Cardiac muscle cell (in vitro differentiated cells and primary cell): ENCODE measurements at places on chromosomes 12 and 14.

DNA sequence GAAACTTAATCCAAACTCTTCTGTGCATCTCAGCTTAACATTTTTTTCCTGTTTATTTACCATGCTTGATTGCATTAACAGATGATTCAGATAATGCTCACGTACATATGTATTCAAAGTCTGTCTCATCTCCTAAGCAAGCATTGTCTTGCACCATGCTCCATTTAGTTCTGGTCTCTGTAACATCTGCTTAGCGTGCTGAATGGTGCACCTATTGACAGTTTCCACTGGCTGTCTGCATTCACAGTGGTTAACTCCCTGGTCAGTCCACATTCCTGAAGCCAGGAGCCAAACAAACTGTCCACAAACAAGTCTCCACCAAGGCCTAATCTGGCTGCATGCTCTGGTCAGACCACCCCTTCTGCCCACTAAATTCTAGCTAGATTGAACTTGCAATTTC is 83.9 kb downstream of the KNTC1 start:
- no peak for DNase-seq

DNA sequence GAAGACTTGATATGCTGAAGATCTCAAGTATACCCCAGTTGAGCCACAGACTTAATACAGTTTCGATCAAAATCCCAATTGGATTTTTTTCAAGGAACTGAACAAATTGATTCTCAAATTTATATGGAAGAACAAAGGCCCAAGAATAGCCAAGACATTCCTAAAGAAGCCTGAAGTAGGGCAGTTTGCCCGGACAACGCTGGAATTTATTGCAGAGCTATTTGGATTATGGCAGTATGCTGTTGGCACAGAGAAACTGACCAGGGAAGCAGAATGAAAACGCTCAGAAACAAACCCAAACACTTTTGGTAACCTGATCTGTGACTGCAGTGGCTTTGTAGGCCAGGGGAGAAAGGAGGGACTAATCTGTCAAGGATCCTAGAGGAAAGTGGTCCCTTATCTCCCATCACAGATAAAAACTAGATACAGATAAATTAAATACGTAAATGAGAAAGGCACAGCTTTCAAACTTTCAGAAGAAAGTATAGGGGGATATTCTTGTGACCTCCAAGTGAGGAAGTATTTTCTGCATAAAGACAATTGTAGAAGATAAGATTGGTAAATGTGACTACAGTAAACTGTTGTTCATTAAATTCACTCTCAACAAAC is 35.9 kb upstream of the GSC start:
- DNase-seq: peak; percentile 7

DNA sequence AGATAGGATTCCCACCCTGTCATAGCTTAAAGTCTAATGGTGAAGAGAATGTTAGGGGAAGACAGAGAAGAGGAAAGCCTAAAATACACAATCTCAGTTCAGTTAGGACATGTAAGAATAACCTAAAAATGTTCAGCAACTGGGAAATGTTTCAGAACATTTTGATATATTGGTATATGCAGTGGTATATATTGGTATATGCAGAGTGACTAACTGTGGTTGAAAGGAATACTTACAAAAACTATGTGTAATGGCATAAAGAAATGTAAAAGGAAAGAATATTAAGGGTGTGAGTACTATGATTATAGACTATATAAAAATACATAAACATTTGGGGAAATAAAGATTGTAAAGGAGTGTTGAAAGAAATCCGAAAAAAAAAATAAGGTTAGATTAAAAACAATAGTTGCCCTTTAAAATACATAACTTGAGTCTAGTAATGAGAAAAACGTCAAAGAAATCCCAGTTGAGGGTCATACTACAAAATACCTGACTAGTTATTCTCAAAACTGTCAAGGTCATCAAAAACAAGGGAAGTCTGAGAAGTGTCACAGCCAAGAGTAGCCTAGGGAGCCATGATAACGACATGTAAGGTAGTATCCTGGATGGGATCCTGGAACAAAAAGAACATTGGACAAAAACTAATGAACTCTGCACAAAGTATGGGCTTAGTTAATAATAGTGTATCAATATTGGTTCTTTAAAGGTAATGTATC is 25.6 kb downstream of the ZDHHC17 start:
- DNase-seq: no peak

GRCh38 chr14:65769151-65769550 is 356.6 kb downstream of the FUT8 start:
- no peak for DNase-seq

DNA sequence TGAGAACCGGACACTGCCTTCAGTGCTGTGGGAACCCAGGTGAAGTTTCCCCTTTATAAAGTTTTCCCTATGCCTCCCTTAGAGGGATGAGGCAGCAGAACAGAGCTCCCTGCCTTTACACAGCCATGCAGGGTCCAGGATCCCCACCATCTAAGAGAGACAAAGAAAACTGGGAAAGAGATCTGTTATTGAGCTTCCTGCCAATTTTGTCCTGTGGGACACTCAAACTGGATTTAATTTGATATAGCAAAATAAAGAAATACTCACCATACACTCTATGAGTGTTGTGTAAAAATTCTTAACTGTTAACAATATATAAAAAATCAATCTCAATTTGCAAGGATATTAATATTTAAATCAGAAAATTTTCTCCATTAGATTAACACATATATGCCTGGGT is 69.9 kb downstream of the DRAM1 start:
- no peak for DNase-seq

DNA sequence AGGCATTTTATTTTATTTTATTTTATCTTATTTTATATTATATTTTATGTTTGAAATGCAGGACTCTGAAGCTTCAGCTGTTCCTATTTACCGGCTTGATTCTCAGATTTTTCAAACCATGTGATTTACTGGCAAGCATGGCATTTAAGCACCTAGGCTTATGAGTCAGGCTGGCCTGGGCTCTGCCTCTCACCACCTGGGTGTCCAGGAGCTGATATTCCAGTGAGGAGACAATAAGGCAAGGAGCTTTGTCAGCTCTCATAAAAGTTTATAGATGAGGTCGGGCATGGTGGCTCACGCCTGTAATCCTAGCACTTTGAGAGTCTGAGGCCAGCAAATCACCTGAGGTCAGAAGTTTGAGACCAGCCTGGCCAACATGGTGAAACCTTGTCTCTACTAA is 2.1 kb downstream of the DAO start:
- no peak for DNase-seq

- DNase-seq: peak; percentile 12
Measured at GRCh38 chr12:129067491-129067890, 214.2 kb downstream of the GLT1D1 start.

- peak; percentile 55 for DNase-seq
Measured at GRCh38 chr14:73223049-73223448, 14.3 kb upstream of the PAPLN start.

DNA sequence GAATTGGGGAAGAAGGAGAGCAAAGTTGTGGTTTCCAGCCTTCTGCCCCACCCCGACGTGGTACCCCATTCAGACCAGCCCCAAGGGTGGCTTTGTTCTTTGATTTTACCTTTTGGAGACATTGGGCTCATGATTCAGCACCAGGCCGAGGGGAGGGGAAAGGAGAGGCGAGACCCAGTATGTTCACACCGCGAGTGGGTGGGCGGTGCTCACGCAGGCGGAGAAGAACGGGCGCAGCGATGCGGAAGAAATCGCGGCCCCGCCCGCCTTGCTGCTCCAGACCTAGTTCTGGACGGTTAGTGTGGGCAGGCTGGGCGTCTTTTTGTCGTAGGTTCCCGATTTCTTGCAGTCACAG is 963 bp downstream of the ATL1 start:
- DNase-seq: peak; percentile 47

- DNase-seq: no peak
Measured at GRCh38 chr14:35365130-35366055, 39.2 kb downstream of the NFKBIA start.

DNA sequence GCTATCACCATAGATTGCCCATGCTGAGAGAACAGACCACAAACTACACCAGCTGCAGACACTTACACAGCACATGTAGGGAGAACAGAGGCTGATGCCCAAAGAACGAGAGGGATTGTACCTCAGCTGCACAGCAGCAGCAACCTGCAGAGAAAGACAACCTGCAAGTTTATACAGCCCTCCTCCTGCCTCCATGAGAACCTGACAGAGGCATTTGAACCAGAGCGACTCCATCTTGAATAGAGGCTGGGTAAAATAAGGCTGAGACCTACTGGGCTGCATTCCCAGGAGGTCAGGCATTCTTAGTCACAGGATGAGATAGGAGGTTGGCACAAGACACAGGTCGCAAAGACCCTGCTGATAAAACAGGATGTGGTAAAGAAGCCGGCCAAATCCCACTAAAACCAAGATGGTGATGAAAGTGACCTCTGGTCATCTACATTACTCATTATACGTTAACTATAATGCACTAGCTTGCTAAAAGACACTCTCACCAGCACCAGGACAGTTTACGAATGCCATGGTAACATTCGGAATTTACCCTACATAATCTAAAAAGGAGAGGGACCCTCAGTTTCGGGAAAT is 262.4 kb upstream of the HMGA2 start:
- DNase-seq: peak; percentile 78

DNA sequence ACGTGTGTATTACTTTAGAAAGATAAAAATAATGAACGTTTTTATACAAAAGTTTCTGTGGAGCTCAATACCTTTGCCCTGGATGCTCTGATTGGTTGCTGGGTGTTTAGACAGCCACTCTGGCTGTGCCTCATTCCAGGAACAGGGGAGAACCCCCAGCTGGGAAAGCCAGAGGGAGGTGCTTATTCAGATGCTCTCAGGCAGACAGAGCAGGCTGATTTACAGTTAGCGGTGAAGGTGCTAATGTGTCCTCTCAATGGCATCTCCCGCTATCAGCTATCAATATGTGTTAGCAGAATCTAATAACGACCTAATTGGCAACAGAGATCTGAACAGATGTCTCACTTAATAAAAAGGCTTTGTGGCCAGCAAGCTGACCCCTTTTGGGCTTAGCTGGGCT is 402.3 kb downstream of the NUAK1 start:
- DNase-seq: no peak

DNA sequence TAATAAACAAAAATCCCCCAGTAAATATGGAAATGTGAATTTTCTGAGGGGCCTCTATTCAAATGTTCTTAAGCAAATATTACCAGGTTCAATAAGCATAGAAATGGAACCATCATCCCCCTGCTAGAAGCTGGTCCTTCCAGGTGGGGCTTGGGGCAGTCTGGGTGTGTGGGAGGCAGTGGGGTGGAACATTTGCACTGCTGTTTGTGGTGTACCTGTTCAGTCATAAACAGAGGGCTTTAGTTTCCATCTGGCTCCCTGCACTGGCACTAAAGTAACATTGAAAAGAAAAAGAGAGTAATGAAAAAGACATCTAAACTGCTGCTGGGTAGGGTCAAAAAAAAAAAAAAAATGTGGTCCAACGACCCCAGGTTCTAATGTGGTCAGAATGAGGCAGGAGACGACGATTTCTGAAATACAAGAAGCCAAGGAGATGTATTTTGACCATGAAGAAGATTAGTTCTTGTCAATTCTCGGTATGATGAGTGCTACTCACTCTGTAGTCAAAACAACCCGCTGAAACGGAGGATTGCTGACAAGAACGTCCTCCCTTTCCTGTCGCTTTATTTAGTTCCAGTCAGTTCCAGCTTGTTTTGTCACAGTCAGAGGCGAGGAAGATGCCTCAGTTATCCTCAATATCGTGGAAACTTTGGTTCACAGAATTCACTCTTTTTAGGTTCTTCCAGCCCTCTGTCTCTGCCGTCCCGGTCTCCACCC is 44.2 kb upstream of the MANSC4 start:
- DNase-seq: no peak

DNA sequence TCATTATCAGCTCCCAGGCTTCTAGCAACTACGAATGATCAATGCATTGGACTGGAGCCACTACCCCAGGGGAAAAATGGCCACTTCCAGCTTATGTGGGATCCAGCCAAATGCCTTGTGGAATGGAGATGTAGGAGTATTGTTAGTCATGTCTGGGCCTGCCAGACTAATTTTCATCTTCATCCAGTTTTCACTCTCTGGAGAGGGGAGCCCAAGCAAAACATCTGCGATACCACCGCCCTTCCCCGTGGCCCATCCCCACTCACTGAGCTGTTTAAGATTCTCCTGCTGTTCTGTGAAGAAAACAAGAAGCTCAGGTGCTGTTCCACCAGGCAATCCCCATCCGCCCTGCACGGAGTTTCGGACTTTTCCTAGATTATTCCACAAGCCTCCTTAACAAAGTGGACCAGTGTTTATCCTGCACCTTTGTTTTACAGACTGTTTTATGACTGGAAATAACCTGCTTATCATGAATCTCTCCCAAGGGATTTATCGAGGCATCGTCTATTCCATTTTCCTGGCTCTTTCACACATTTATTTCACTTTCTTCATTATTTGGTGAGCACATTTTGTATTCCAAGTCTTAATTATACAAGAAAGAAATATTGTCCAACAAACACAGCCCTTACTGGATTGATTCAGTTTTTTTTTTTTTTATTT is 35.5 kb upstream of the MAX start:
- no peak for DNase-seq

DNA sequence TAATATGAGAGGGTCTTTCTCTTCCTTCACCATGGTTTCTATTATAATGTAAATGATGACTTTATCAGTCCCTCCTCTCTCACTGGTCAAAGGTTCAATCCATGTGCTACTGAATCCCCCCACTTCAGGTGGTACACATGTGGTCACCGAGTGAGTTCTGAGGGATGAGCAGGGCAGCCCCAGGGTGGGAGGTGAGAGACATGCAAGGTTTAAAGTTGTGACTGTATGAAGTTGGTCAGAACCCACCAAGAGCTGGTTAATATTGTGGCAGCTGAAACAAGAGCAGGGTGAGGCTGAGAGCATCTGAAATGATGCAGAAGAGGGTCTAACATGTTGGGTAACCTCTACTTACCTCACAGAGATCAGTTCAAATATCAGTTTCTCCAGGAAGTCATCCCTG is 444.7 kb upstream of the FBXO33 start:
- no peak for DNase-seq

- no peak for DNase-seq
Measured at GRCh38 chr14:64440494-64440893, 24.8 kb upstream of the AKAP5 start.
